ENCODE measurements at places on chromosomes 1 and 21. TPM values are rescaled to one million over a fixed set of nuclear protein-coding genes. Genes with fewer than 3 reads are reported as not detected.

DNA sequence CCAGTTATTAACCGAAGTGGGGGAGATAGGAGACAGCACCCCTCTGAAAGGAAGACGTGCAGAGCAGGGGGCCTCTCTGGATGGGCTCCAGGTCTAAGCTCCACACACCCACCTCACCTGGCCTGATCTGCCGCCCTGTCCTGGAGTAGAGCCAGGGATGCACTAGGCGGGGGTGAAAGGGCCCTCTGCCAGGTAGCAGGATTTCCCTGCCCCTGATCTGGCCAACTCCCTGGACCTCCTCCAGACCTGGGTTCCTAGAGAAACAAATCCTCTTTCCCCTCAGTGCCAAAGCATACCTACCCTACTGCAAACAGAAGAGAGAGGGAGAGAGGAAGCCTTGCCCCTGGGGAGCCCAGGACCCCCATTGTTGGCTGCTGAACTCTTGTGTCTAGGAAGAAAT lies 2.0 kb downstream of the CRABP2 start:
- DNase-seq, result no peak

GRCh38 chr21:33901412-33902288 lies 14.0 kb downstream of the ATP5PO start:
- DNase-seq, result peak; percentile 44

DNA sequence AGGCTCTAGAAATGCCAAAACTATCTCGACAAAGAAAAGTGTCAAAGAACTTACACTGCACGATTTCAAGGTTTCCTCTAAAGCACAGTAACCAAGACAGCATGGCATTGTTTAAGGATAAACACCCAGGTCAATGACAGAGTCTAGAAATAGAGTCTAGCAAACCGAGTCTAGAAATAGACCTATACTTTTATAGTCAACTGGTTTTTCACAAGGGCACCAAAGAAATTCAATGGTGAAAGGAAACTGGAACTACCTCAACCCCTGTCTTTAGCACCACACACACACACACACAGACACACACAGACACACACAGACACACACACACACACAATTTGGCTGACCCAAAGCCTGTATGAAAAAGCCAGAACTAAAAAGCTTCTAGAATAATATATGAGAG lies 67.1 kb upstream of the PGBD5 start:
- no peak for DNase-seq

- DNase-seq, result no peak
Measured at GRCh38 chr1:67174716-67175284, 8.5 kb downstream of the IL23R start.

DNA sequence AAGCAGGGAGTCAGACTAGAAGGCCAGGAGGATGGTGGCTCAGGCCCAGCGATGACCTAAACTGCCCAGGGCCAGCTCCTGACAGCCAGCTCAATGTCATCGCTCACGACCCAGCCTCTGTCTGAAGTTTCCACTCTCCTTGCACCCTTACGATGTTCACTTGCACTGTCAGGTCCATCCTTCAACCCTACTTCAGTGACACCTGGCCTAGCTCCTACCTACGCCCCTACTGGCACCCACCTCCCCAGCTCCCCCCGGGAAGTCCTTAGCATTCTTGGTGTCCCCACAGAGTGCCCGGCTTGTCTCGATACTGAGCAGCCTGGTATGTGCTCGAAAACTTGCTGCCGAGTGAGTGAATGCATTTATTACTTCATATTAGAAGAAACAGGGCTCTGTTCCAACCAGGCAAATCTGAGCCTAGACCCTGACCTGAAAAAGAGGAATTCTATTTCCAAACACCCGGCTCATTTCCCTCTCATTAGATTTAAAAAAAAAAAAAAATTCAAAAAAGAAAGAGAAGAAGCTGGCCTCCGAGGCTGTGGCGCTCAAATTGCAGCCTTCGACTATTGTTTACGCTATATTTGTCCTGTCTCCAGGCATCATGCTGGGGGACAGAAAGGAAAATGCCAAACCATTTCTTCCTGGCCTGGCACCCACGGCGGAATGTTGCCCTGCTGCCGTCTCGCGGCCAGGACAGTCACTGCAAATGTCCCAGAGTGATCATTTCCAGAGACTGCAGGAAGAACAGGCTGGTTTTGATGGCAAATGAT lies 29.8 kb upstream of the LRRC38 start:
- DNase-seq, result no peak

DNA sequence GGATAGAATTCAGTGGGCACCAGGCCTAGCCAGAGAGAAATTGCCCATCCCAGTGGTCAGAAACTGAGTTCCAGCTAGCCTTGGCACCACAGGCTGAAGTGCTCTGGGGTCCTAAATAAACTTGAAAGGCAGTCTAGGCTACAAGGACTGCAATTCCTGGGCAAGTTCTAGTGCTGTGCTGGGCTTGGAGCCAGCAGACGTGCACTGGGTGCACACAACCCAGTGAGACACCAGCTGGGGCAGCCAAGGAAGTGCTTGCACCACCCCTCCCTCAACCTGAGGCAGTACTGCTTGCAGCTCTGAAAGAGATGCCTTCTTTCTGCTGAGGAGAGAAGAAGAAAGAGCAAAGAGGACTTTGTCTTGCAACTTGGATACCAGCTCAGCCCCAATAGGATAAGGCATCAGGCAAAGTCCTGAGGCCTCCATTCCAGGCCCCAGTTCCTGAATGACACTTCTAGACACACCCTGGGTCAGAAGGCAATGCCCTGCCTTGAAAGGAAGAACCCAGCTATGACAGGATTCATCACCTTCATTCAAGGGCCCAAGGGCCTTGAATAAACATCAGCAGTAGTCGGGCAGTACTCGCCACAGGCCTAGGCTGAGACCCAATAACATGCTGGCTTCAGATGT lies 55.1 kb downstream of the OVGP1 start:
- no peak for DNase-seq

DNA sequence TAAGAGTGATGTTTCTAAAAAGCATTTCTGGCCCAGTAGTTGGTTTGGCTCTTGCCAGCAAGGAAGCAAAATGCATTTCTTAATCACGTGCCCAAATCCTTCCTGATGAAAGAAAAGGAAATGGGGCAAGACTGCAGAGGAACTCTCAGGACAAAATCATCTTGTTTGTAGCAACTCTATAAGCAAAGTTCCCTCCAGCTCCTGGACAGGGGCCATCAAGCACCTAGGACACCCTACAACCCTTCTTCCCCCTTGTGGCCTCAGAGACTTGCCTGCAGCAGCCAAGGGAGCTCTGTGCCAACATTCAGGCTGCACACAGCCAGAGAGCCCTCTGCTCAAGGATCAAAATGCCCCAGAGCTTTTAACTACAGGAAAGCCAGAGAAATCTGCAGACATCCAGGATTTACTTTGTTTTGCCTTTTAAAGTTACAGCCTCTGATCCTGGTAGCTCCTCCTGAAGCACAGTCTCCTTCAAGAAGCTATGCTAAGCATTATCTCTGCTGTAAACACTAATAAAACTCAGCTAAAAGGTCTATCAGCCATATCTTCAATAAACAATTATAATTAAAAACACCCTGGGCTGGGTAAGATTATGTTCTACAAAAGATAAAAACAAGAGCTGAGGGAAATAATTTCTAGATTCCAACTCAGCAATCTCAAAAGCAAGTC lies 105.0 kb downstream of the KIAA0319L start:
- DNase-seq, result no peak

- DNase-seq, result no peak
Measured at GRCh38 chr1:117620440-117620839, 14.6 kb downstream of the TENT5C start.

- no peak for DNase-seq
Measured at GRCh38 chr1:8512504-8512903, 194.6 kb downstream of the SLC45A1 start.

- DNase-seq, result no peak
Measured at GRCh38 chr1:101993710-101994109, 3.0 kb downstream of the OLFM3 start.

- DNase-seq, result peak; percentile 64
Measured at GRCh38 chr21:42537106-42537742, 23.6 kb downstream of the SLC37A1 start.

- no peak for DNase-seq
Measured at GRCh38 chr1:107140703-107141490, at the start of gene NTNG1. Gene NTNG1, plus strand, starts transcription at chr1:107141039.

- DNase-seq, result no peak
Measured at GRCh38 chr1:61130338-61131000, 48.1 kb downstream of the NFIA start.

DNA sequence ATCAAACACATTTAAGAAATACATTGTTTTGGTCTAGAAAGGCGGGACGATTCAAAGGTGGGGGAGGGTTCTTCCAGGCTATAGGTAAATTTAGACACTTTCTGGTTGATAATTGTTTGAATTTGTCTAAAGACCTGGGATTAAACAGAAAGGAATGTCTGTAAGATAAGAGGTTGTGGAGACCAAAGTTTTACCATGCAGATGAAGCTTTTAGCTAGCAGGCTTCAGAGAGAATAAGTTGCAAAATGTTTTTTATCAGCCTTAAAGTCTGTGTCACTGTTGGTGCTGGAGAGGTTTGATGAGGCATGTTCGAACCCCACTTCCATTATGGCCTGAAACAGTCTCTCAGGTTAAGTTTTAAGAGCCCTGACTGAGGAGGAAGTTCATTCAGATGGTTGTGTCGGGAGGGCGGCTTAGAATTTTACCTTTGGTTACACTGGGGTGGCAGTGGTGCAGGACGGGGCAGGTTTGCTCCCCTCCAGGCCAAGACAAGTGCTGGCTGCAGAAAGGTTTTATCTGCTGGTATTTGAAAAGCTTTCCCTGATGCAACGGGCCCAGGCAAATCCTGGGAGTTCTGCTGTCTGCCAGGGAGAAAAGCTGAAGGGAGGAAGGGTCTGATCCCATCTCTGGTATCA lies 16.0 kb upstream of the SLC2A5 start:
- no peak for DNase-seq

DNA sequence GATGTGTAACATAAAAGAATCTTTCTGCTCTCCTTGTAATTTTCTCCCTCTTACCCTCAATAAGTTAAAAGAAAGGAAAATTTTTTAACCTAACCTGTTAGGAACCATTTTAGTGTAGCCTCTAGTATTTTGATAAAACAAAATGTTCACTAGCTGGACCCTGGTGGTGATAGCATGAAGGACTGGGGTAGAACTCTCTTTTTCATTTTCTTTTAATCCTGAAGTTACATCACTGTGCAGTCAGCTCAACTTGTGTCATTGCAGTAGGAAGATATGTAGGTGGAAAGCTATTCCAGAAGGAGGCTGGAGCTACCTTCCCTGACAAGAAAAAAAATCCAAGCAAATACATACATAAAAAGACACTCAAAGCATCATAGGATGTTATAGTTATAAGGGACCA lies 39.3 kb downstream of the NFIA start:
- DNase-seq, result no peak

DNA sequence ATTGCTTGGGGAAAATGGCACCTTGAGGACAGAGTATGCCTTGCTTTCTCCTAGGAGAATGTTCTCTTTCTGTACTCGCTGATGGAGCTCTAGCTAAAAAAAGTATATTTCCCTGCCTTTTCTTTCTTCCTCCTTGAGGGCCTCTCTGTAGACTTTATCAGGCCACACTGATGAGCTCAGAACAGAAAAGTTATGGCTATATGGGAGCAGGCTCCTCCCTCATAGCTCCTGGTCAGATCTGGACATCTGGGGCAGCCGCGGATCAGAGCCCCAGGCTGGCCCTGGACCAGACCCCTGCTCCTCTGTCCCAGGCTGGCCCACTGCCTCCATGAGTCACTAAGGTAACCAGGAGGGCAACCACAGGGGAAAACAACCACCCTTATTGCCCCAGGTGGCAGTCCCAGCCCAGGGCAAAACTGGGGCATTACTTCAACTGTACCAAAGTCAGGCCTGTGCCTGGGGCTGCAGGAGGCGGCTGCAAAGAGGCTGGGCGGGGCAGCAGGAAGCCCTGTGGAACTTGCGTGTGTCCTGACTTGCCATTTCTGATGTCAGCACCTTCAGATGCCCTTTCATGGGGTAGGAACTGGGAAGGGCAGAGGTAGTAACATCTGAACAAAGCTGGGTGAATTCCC lies 26.3 kb upstream of the ZNF648 start:
- DNase-seq, result no peak

DNA sequence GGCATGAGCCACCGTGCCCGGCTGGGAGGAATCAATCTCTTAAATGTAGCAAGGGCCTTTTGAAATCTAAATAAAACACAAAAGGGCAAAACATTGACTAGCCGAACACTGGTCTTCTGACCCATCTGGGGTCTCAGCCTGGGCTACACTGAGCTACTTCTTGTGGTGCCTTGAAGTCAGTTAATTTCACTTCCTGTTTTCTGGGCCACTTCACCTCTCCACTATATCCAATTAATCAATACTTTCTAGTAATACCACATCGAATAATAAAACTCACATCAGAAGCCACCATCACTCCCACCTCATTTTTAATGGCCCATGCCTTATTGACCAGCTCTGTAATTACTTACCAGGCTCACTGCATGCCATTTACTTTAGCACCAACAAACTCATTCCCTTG lies 138.0 kb upstream of the SAMSN1 start:
- no peak for DNase-seq

DNA sequence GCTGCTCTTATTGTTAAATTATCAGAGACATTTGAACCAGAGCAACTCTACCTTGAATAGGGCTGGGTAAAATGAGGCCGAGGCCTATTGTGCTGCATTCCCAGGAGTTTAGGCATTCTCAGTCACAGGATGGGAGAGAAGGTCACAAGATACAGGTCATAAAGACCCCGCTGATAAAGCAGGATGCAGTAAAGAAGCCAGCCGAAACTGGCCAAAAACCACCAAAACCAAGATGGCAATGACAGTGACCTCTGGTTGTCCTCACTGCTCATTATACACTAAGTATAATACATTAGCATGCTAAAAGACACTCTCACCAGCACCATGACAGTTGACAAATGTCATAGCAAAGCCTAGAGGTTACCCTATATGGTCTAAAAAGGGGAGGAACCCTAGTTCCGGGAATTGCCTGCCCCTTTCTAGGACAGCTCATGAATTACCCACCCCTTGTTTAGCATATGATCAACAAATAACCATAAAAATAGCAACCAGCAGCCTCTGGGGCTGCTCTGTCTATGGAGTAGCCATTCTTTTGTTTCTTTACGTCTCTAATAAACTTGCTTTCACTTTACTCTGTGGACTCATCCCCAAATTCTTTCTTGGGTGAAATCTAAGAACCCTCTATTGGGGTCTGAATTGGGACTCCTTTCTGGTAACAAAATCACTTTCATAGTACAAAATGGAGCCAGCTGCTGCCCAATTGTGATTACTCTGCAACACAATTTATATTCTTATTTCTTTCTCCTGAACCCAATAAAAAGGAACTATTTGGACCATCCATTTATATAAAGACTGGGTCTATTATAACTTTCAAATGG lies 179.6 kb downstream of the TGFBR3 start:
- DNase-seq, result no peak

GRCh38 chr1:201180901-201181300 lies 9.7 kb upstream of the IGFN1 start:
- no peak for DNase-seq

- no peak for DNase-seq
Measured at GRCh38 chr1:32073299-32074229, 825 bp downstream of the TMEM39B start.

GRCh38 chr1:32818804-32819541 lies 1.5 kb downstream of the S100PBP start:
- peak; percentile 75 for DNase-seq

Gene RGS8
- not detected for total RNA-seq

Gene MTARC1
- not detected for total RNA-seq

Gene DCLRE1B
- 19.5 TPM for total RNA-seq

Gene NOS1AP
- not detected for total RNA-seq

Gene DHX9
- 196 TPM for total RNA-seq

Gene MSTO1
- 62.7 TPM for total RNA-seq

Gene SPRR5
- not detected for total RNA-seq

Gene AGO4
- 12.1 TPM for total RNA-seq

Gene WLS
- not detected for total RNA-seq

Gene PTCH2
- total RNA-seq, result 0.82 TPM

Gene FASLG
- total RNA-seq, result 36.1 TPM

Gene CYP4Z1
- total RNA-seq, result not detected

Gene FCN3
- not detected for total RNA-seq

Gene JAK1
- 173 TPM for total RNA-seq

Measured in activated CD8-positive, alpha-beta memory T cell treated with anti-CD3 and anti-CD28 coated beads, Interleukin-2, amount 10 ng/mL, durations not matched to agents 7 days and 5 days (primary cell).